ENCODE measurements at places on chromosomes 13 and 19.

GRCh38 chr13:111626371-111627305, 306.2 kb downstream of the TEX29 start:
- no peak for DNase-seq

- peak; percentile 47 for DNase-seq
Observed at GRCh38 chr13:48233046-48233888, at the start of gene ITM2B. TSS of gene ITM2B (plus strand) at chr13:48233206. CDS start at chr13:48233361, 155 bp downstream.

DNA sequence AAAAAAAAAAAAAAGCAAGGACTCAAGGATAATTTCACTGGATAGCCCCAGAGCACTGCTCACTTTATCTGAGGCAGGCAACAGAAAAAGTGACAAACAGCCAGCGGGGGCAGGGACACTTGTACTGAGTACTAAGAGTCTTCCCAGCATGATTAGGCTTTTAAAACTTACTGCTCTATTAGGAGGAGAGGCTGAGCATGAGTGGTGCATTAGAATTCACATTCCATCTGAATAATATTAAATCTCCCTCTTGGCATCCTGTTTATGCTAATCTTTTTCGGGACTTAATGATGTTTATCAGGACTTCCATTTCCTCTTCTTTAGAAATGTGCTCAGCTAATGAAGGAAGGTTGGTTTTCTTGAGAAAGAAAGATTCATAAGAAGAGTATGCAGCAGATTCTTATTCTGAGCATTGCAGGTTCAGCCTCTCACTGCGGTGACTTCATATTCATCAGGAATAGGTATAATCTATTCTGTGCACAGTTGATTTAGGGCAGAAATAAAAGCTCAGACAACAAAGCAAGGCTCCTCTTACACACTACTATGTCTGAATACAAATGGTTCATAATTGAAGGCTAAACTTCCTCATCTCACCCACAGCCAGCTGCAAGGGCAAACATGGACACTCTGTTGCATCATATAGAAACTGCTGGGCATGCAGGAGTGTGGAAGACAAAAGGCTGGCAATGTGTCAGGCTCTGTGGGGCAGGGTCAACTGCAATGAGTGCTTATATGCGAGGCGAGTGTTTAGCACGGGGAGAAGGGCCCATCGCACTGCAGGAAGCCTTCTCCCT, 107.0 kb downstream of the KL start:
- no peak for DNase-seq

DNA sequence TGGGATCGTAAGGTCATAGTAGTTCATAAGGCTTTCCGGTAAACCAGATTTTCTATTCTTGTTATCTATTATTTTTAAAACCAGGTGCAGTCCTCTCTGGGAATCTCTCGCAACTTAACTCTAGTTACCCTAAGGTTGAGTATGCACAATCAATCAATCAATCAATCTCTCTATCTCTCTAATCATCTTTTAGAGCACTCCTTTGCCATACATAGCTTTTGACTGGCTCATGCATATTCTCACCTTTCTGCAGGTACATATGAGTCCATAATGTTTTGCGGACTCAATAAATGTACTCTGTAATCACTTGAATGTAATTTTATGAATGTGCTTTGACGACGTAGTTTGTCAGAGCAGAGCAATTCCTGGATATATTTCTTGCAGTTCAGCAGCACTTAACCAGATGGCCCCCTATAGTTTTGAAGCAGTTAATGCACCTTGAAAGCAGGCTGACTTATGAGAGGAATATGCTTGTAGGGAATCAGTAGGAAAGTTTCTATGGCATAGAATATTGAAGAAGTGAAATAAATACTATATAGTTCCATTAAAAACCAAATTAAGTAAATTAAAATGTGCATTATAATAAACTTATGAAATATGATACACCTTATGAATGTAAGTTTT, 524.7 kb downstream of the GPC5 start:
- no peak for DNase-seq

GRCh38 chr19:30227012-30227621, 145.1 kb upstream of the ZNF536 start:
- no peak for DNase-seq

DNA sequence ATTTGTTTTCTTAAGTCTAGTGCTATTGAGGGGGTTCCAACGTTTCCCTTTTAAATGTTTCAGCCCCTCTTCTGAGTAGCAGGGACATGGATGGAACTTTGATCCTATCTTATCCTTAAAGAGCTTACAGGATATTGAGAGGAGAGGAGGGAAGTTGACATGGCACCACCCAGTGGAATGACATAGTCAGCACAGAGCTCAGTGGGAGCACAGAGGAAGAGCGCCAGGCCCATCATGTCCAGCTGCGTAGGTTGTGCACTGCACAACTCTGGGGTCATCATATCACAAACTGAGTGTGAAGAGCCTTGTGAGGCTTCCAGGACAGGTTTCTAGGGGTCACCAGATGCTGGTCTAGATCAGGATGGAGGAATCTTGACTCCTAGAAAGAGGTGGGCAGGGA, 4.6 kb upstream of the CDC42EP5 start:
- DNase-seq, result no peak

DNA sequence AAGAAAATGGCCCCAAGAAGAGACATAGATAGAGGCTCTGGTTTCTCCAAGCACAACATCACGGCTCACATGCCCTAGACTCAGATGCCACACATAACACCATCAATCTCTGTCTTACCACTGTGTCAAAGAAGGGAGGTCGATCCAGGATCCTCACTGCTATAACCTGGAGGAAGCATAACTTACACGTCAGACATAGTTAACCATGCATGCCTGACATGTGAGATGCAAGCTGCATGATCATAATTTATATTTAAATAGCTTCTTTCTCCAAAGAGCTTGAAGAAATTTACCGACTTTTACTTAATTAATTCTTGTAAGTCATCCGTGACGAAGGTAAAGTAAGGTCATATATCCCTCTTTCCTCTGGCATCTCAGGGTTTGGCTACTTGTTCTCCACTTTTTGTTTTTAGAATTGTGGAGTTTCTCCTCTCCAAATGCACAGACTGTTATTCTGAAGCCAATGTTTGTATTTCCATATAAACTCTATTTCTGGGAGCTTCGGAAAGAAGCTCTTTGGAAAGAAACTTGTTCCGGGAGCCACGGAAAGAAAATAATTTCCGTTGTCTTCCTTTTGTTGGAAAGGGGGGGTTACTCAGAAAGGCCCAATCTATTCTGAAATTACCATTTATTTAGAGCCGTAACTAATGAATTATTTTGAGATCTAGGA, 205.6 kb downstream of the LHFPL6 start:
- DNase-seq, result no peak

GRCh38 chr13:26024558-26024957, 27.3 kb downstream of the SHISA2 start:
- DNase-seq, result no peak

DNA sequence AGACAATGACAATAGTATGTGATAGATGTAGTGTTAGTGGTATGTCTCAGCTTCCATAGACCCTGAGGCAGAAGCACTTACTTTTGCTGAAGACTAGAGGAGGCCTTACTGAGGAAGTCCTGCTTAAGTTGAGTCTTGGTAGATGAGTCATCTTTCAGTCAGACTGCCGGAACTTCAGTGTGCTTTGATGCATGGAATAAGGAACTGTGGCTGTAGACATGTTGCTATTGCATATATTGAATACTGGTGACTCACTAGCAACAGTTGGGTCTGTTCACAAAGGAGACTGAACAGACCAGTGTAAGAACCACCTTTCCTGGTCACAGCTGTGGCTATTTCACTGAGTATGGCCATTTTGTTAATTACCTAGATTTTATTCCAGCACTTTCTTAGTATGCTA, 1000.6 kb downstream of the OLFM4 start:
- DNase-seq, result peak; percentile 2

DNA sequence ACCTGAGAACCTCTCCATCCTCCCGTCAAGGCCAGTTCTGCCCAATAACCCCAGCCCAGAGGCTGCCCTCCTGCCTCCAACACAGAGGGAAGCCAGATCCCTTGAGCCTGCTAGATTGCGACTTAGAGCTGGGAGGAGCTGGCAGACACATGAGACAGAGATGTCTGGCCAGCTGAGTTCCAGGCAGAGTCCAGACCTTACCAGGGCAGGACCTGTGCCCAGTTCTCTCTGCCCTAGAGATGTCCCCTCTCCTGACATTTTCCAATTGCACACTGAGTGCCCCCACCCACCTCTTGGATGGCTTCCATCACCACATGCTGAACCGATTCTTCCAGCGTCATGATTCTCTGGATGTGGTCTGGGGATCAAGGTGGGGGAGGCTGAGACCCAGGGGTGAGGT, 3.0 kb downstream of the HOOK2 start:
- DNase-seq, result no peak

- DNase-seq, result no peak
Observed at GRCh38 chr13:42129033-42129432, 80.6 kb downstream of the DGKH start.

- DNase-seq, result no peak
Observed at GRCh38 chr19:6848986-6849385, 38.4 kb upstream of the ADGRE1 start.

GRCh38 chr19:3248728-3249326, 24.4 kb downstream of the CELF5 start:
- DNase-seq, result no peak

DNA sequence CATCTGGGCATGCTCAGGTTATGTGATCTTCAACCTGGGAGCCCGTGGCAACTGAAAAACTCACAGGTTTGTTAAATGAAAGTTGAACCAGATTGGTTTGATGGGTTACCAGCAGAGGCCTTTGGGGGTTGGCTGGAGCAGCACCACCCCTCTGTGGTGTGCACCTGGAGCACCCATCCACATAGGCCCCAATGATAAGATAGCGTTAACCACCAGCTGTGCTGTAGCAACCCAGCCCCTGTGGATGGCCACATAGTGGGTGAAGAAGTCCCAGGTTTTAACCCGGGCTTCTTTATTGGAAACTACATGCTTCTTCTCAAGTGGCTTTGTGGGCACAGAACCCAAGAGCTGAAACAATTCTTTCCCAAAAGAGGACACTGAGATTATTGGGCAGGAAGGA, 22.6 kb upstream of the MTIF3 start:
- DNase-seq, result no peak

DNA sequence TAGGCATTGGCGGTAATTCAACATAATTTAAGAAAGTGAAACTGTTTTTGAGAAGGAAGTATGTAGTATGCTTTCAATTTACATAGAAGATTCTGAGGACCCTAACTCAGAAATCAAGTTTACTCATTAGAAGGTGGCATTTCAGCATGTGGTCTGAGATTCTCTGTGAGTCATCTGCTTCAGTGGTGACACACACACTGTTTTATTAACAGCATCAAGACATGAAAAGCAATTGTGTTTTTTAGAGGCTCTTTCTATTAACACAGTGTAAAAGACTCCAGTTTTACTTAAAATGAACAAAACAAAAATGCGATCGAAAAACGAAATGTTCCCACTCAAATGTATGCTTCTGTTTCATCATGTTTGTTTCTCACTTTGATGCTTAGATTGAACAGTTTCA, 802.1 kb upstream of the SLITRK6 start:
- DNase-seq, result no peak

Data from stimulated activated naive B cell treated with anti-CD40 and anti-IgM and Interleukin-4, amounts not matched to agents 10 μg/mL and 1 μg/mL and 100 μg/mL, for 72 hours (primary cell).